ENCODE measurements at places on chromosomes 2 and 18. TPM values are rescaled to one million over a fixed set of nuclear protein-coding genes. Genes with fewer than 3 reads are reported as not detected.

Gene GALR1
- total RNA-seq, result not detected

Gene SCG2
- total RNA-seq, result 4.0 TPM

Gene REG1B
- not detected for total RNA-seq

Gene ASB3
- total RNA-seq, result 23.8 TPM

Gene MOGAT1
- total RNA-seq, result not detected
